ENCODE measurements at places on chromosomes 12 and 14. TPM values are rescaled to one million over a fixed set of nuclear protein-coding genes. Genes with fewer than 3 reads are reported as not detected.

FAM177A1 gene
- 22.3 TPM for total RNA-seq

RNF212B gene
- not detected for total RNA-seq

PIWIL1 gene
- total RNA-seq = not detected

DNA sequence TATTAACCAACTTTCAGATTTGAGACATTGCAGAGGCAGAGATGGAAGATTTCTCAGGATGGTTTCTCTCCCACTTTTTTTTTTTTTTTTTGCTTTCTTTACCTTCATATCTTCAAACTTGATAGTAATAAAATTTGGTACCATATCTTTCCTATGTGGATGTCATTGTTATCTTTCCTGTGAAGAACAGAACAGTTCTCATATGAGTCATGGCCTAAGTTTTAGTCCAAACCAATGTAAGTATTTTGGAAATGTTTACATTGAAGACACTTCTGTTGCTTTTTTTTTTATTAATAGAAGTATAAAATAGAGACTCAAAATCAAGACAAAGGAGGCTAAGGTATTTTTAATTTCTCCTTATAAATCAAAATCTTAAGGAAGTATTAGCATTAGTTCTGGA is 95.2 kb downstream of the C12orf50 start:
- no peak for DNase-seq

DNA sequence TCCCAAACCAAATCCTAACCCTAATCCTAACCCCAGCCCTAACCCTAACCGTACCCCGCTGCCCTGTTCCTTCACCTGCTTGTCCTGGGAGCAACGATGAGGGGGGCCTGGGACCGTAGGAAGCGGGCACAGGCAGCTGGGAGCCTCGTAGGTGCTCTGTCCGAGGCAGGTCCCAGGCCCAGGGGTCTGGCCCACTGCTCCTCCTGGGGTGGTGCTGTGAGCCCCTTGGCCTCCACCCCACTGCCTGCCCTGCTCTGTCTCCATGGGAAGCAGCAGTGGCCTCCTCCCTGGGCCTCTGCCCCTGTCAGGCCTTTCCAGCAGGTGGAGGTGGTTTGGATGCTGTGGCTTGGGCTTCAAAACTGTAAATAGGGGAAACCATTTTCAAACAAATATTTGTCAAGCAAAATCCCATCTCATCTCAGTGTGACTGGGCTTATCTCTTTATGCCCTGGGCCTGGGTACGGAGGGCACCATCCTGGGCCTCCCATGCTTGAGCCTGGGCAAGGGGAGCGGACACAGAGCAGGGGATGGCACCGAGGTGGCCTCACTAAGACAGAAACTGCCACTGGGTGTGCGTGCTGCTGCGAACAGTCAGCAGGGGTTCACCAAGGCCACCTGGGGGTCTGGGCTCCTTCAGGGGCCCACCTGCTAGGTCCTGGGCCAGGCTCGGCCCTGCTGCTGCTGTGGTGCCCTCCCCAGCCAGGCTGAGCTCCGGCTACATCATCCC is 3.7 kb upstream of the BEGAIN start:
- no peak for DNase-seq

ITGA7 gene
- total RNA-seq = 278 TPM

PLCZ1 gene
- total RNA-seq = not detected

DNA sequence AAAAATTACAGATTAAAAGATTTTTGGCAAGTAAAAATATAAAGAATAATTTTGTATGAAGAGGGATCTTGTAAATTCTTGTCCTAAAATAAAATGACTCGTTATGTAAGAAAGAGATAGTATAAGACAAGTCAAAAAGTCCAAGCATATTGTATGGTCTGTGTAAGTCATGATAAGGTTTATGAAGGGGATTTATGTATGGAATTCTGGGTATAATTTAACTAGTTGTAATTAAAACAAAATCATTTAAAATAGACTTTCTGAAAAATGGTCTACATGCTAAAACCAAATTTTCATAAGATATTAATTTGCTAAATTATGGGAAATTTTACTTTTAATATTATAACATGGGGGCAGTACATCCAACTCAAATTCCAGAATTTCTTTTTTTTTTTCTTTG is 17.6 kb upstream of the PEX5 start:
- DNase-seq = no peak

All from tongue (tissue), 3 donors.